ENCODE measurements at places on chromosomes 16 and 17.

- no peak for DNase-seq
These were observed 39.2 kb downstream of the BRD7 start for GRCh38 chr16:50329446-50330189.

GRCh38 chr16:58866935-58867334 is 132.8 kb upstream of the GOT2 start:
- no peak for DNase-seq

- no peak for DNase-seq
These were observed 20.8 kb upstream of the PLLP start for GRCh38 chr16:57305159-57305811.

- DNase-seq, result peak; percentile 86
These were observed 565 bp downstream of the MAP3K3 start for GRCh38 chr17:63622574-63623390.

DNA sequence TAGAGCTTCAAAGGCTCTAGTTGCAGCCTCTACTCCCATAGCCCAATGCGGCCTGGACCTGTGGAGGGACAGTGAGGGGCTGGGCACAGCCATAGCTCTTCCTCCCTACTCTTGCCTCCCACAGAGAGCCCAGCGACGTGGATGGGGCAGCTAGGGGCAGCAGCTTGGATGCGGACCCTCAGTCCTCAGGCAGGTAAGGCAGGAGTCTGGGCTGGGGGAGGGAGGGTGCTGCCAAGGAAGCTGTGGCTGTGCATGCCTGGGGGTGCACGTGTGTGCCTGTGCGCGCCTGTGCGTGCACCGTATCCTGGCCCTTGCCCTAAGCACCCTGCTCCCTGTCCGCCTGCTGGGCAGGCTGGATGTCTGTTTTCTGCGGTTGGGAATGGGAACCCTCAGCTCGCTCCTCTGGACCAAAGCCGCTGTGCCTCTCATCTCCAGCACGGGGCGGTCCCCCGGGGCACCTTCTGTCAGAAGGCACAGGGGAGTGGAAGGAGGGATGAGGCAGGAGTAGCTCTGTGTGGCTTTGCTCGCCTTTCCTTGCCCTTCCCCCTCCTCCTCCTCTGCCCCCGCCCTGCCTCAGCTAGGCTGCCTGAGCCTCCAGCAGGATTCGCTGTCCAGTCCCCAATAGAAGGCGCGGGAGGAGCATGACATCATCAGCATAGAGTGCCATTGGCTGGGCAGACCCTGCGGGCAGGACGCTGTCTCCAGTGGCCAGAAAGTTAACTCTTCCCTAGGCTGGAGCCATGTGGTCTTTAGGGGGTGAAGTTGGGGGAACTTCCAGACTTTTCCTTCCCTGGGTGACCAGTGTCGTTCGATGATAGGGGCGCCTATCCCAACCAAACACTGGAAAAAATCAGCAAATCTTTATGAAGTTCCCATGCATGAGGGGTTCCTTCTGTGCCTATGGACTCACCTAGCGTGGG is 797 bp downstream of the PRCD start:
- peak; percentile 96 for DNase-seq

DNA sequence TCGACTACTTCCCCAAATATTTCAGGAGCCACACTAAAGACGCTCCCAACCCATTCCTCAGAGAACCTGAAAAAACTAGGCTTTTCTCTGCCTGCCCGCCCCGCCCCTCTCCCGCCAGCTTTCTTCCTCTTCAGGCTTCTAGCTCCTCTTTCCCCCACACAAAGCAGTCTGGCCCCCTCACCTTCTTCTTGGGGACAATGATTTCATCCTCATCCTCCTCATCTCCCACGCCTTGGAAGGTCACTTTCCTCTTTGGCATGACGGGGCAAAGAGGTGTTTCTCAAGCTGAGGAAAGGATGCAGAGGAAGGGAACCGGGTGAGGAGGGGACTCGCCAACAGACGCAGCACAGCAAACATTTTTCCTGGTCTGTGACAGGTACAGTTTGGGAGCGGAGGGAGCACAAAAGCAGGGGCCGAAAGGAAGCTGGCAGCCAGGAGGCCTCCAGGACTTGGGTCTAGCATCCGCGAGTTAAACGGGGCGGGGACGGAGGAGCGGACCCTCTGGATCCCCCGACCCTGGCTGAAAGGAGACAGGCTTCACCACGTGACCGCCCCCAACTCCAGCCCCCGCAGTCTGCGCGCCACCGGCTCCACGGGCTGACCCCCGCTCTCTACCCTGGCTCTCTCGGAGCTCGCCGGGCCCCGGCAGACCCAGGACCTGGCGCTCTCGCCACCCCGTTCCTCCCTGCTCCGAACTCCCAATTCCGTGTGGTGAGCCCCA is 525 bp downstream of the CD2BP2 start:
- no peak for DNase-seq

DNA sequence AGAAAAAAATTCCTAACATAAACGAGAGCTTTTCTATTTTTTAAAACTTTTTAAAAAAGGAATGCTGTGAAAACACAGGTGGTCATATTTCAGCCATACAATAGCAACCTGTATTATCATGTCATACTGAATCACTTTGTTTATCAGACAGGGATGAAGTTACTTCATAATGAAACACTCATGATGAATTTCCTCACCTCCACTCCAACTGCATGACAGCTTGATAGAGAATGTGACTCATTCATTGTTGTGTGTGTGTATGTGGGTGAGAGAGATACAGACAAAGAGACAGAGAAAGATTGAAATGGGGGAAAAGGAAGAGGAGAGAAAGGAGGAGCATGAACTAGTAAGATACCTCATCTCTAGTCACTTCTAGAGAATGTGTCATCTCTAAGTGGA is 109.0 kb downstream of the SYCE1L start:
- DNase-seq, result peak; percentile 80

- DNase-seq, result no peak
These were observed 101.3 kb downstream of the NOG start for GRCh38 chr17:56694825-56695224.
